NCI-H1105 (cell line): ENCODE measurements at places on chromosomes 7 and 10.

- DNase-seq, result no peak
Measured at GRCh38 chr7:124388751-124389150, 355.9 kb upstream of the TMEM229A start.

GRCh38 chr7:37352974-37353948 is 95.4 kb downstream of the ELMO1 start:
- DNase-seq, result no peak

- DNase-seq, result no peak
Measured at GRCh38 chr10:80156216-80156615, 23.7 kb downstream of the PLAC9 start.

DNA sequence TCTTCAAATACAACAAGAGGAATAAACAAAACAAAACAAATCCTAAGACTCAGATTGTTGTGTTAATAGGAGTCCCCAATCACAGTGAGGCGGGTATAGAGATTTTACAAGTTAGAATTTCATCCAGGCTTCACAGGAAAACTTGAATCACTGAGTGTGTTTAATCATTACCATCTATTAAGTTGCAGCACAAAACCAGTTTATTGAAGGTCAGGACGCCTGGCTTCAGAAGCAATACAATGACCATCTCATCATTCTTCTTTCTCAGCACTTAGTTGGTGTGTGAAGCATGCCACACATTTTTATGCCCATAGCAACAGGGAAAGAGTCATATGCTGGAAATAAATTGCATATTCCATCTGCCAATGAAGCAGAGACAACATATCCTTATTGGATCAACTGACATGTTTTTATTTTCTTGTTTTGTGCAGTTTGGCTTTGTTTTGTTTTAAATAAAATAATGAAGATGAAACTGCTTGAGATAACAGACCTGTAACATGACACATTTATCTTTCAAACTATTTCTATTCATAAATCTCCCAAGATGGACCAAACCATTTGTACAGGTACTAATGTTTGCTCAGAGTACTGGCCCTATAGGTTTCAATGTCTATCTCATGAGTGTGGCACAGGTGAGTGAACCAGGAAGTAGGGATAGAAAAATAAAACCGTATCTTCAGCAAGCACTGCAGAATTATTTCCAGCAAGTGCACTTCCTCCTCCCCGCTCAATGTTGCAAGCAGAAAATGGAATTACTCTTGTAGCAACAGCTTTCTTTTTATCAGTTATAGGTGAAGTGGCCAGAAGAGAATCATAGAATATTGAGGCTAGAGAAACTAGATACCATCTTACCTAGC is 40.4 kb downstream of the TAC1 start:
- DNase-seq, result no peak

- no peak for DNase-seq
Measured at GRCh38 chr10:30493609-30494530, 59.9 kb downstream of the MAP3K8 start.

DNA sequence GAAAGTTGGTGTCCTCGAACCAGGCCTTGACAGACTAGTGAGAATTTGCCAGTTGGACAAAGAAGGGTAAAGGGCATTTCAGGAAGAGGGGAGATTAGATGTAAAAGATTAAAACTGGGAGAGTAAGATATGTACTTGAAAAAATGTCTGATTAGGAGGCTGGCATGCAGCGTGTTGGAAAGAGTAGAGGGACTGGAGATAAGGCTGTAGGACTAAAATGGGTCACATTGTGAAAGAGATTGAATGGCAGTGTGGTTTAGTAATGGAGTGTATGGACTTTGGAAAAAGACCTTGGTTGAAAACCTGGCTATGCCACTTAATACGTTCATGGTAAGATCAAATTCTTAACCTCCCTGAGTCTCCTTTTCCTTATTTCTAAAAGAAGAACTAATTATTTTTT is 14.1 kb downstream of the CREM start:
- no peak for DNase-seq

GRCh38 chr7:89857767-89858166 is 296.5 kb upstream of the STEAP1 start:
- no peak for DNase-seq

GRCh38 chr7:103811290-103811689 is 178.2 kb downstream of the RELN start:
- no peak for DNase-seq

- no peak for DNase-seq
Measured at GRCh38 chr10:116838143-116838725, 11.1 kb upstream of the ENO4 start.

GRCh38 chr10:31395695-31396094 is 76.7 kb downstream of the ZEB1 start:
- no peak for DNase-seq

DNA sequence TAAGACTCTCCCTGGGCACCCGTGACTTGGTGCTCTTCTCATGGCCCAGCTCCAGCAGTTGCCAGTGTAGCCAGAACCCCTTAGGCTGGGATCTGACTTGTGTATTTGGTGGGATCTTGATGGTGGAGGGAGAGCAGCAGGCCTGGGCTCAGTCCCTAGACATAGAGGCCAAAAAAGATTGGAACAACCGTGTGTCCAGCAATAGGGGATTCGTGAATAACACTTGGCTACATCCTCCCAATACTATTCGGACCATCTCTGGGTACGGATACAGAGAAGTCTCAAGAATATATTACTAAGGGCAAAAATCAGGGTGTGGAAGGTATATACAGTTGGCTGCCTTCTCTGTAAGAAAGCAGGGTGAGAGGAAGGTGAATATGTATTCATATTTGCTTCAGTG is 17.2 kb downstream of the RBM20 start:
- no peak for DNase-seq

DNA sequence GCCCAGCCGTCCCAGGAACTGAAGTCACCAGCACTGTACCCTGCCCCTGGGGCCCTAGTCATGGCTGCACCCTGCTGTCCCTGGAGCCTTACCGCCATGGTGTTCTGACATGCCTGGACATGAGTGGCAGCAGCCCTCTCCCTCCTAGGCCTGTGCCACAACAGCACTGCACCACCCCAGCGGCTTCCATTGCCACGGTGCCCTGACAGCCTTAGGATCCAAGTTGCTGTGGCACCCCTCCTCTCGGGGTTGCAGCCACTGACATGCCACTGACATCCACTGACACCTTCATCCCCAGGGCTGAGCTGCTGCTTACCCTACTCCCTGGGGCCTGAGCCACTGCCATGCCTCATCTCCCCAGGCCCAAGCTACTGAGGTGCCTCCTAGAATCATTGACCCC is 39.6 kb upstream of the SHH start:
- DNase-seq, result no peak
